Amygdala (tissue), 56 donors: ENCODE measurements at places on chromosomes 5 and 9.

GRCh38 chr9:106982636-106983035 lies 119.7 kb downstream of the ZNF462 start:
- DNase-seq = no peak

GRCh38 chr9:129282731-129283211 lies 104.7 kb upstream of the IER5L start:
- DNase-seq = no peak

DNA sequence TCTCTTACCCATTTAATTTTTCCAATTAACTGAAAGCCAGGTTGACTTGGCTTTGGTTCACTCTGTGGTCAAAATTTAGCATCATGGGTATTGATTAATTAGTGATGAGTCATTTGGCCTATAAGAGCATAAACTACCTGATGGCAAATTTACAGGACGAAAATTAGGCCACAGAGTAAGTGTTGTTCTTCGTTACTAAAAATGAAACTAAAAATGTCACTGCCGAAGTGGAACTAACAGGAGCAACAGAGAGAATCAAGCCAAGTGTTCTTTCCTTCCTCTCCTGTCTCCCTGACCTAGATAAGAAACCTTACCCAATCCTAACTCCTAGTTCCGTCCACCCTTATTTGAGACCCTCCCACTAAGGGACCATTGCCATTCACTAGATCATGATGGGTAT lies 176.9 kb downstream of the RAB3C start:
- no peak for DNase-seq

- DNase-seq = no peak
Observed at GRCh38 chr5:61788548-61788947, 456.5 kb downstream of the ZSWIM6 start.

GRCh38 chr9:115525111-115526058 lies 407.4 kb upstream of the TNC start:
- no peak for DNase-seq

DNA sequence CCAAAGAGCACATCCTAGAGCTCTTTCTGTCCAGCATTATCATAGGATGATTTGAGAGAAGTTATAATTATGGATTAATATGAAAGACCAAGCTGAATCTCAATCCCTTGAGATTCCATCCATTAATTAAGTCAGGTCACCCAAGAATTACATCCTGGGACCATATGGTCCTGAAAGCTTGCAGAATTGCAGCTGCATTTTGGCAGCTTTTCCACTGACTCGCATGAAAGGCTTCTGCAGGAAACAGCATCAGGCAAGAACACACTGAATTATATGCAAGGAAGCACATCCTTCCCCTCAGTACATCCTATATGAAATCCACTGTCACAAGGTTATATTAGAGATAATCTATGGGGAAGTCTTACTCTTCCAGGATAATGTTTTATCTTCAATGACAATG lies 109.1 kb upstream of the CTNND2 start:
- DNase-seq = no peak

- no peak for DNase-seq
Observed at GRCh38 chr9:133460405-133461175, 812 bp downstream of the CACFD1 start.

DNA sequence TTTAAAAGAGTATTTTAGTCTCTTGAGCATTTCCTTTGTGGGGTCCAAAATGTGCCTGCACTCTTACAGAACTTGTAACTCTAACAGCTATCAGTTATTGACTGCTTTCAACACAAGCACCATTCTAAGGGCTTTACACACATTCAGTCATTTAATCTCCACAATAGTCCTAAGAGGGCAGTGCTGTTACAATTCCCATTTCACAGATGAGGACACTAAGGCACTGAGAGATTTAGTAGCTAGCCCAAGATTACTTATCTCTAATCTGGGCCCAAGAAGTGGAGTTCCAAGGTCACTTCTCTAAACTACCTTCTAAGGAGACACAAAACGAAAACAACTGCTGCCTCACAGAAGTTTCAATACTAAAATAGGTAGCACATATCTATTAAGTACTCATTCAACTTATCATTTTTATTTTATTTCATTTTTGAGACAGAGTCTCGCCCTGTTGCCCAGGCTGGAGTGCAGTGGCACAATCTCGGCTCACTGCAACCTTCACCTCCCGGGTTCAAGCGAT lies 275.2 kb downstream of the CWC27 start:
- DNase-seq = no peak

DNA sequence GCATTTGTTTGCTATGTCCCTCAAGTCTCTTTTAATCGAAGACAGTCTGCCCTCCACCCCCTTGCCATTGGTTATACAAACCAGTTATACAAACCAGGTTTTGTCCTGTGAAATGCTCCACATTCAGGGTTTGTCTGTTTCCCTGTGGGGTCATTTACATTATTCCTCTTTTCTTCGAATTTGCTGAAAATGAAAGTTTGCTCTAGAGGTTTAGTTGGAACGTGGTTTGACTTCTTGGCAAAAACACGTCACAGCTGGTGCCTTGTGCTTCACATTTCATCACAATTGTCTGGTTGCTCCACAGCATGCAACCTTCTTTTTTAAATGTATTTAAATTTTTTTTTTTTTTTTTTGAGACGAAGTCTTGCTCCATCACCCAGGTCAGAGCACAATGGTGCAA lies 4.2 kb upstream of the HAVCR2 start:
- DNase-seq = no peak

DNA sequence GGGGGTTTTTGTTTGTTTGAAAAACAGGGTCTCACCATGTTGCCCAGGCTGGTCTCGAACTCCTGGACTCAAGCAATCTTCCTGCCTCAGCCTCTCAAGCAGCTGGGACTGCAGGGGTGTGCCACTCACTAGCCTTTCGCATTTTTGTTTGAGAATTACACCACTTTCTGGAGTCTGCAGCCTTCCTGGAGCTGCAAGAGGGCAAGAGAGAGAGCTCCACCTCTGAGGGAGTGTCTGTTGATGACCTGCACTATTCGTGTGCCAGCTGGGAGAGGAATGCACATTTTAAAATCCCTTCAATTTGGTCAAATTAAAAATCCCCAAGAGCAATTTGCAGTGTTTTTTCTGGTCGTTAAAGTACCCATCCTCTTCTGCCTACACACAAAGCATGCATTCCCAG lies 5.0 kb upstream of the CKMT2 start:
- no peak for DNase-seq

GRCh38 chr9:36903541-36904435 lies 130.3 kb downstream of the PAX5 start:
- DNase-seq = no peak

DNA sequence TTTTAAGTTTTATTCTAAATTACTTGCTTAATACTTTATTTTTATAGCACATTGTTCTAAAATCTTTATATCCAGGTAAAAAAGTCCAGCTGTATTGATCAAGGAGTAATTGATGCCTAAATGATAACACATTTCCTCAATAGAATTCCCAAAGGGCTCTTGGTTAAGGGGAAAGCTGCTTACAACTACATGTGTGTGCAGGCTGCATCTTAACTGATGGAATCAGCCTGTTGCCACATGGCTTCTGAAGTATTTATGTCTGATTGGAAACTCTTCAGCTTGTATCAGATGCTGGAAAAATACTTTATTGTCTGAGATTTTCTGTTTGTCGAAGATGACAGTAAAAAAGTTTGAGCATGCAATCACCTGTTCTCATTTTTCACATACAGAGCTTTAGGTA lies 182.6 kb downstream of the FBXL7 start:
- DNase-seq = no peak

GRCh38 chr9:114784721-114785279 lies 21.0 kb downstream of the TNFSF15 start:
- DNase-seq = no peak

DNA sequence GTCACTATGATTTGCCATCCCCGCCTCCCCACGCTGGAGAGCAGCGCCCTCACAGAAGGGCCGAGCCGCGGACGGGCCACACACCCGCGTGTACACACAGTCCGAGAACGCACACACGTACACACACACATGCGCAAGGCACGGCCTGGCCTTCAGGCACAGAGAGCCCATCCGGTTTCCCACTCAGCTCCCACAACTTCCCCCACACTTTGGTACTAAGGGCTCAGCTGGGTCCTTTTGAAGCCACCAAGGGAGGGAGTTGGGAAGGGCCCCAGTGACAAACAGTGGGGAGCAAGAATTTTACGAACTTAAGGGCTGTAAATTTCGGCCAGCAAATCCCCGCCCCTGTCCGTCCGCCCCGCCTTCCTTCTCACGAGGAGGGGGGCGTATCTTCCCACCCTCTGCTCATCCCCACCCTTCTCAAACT lies 133.3 kb upstream of the HAND1 start:
- no peak for DNase-seq

DNA sequence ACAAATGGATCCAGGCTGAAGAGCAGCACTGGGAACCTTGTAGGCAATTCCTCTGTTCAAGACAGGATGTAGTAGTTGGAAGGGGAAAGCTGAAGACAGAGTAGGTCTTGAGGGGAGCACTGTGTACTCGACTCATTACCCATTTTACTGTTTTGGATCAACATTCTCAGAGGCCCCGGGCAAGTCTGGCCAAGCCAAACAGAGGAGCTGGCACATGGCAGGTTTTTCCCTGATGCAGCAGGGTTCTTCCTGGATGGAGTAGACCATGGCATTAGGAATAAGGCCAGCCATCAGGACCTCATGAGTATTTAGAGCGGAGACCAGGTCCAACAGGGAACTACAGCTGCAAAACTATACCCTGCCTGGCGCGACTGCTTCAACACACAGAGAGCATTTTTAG lies 4.4 kb downstream of the SVEP1 start:
- no peak for DNase-seq

- no peak for DNase-seq
Observed at GRCh38 chr5:42632354-42632900, 124.2 kb upstream of the CCDC152 start.

DNA sequence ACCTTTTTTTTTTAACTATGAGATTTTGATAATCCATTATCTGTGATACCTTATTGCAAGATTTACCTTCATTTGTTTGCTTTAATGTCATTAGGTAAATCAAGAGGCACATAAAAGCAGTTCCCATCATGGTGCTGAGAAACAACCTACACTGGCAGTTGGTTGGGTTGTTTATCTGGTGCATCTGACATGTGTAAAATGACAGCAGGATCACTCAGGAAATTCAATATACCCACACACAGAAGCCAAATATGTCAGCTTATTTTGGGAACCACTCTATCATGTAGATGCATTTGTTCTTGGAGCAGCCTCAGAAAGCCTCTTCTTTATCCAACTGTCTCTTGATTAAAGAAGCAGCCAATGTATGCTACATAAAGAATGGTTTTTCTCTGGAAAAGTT lies 7.8 kb upstream of the CCDC192 start:
- DNase-seq = no peak

DNA sequence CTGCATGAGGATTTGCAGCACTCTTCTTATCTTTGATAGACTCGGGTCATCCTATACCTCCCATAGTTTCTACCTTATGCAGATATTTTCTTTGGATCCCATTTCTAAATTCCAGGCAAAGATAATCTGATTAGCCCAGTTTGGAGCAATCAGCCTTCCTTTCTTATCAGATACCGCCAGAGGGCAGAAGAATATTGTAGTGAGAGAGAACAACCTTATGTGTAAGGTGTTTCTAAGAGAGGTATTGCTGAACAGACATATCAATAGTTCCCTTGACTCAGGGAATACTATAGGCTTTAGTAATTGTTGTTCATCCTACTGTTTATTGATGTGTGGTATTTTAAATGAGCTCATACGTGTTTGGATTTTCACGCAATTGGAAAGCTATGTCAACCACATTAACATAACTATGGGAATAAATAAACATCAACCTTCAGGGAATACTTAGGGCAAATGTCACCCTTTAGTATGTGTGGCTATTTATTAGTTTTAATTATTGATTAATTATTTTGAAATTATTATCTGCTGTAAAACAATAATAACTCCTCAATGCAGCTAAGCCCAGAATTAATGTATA lies 1435.2 kb upstream of the CDH9 start:
- DNase-seq = no peak

GRCh38 chr5:41575110-41575779 lies 64.8 kb upstream of the PLCXD3 start:
- DNase-seq = no peak

- DNase-seq = no peak
Observed at GRCh38 chr5:143418140-143418866, 14.8 kb upstream of the NR3C1 start.

GRCh38 chr9:124285490-124285889 lies 27.7 kb downstream of the NEK6 start:
- DNase-seq = no peak

- DNase-seq = no peak
Observed at GRCh38 chr5:115644046-115644445, 18.2 kb upstream of the TMED7 start.

DNA sequence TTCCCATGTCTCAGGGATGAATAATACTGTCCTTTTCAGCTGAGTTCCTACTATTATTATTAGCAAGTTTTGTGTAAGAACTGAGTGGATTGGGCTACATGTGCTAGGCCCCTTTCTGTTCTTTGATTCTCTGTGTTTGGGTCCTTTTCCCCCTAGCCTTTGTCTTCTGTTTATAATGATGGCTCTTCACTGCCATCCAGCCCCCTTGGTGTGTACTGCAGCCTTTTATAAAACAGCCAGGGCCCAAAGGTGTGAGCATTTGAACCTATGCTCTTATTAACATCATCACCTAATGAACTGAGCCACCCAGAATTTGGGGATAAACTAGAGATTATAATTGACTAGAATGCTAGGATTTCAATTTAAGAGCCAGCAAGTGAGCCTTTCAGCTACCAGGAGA lies 52.6 kb downstream of the PLAC8L1 start:
- DNase-seq = no peak

DNA sequence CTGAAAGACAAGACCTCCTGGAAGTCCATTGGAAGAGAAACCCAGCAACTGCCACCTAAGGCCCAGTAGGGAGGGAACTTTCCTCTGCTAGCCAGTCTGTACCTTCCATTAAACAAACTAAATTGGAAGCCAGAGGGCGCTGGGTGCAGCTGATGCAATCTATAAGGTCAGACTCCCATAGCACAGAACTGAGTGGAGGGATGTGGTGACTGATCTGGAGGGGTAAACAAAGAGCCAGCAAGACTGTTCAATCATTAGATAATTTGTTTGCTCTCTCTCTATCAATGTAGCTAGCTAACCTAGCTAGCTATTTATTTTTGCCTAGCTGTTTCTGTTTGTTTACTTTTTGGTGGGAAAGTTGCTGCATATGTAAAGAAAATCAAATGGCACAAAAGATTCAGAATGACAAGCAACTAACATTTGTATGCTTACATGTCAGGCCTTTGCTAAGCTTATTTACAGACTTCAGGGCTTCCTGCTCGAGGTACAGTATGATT lies 291.8 kb upstream of the DAB2 start:
- DNase-seq = no peak

DNA sequence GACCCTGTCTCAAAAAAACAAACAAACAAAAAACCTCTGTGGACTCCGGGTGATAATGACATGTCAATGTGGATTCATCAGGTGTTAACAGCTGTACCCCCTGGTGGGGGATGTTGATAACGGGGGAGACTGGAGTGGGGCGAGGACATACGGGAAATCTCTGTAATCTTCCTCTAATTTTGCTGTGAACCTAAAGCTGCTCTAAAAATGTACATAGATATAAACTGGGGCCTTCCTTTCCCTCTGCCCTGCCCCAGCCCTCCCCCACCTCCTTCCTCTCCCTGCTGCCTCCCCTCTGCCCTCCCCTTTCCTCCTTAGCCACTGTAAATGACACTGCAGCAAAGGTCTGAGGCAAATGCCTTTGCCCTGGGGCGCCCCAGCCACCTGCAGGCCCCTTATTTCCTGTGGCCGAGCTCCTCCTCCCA lies 1.4 kb upstream of the CEL start:
- DNase-seq = no peak
